ENCODE measurements at places on chromosomes 12 and 14. TPM values are rescaled to one million over a fixed set of nuclear protein-coding genes. Genes with fewer than 3 reads are reported as not detected.

Gene TEX52
- not detected for total RNA-seq

Gene PTGES3
- total RNA-seq: 132 TPM

Gene MUCL1
- total RNA-seq: not detected

Gene FSCB
- total RNA-seq: not detected

Gene HHIPL1
- total RNA-seq: 1.5 TPM

Gene GRIN2B
- not detected for total RNA-seq

Gene PLXNC1
- total RNA-seq: 3.0 TPM

Gene FOXG1
- not detected for total RNA-seq

Gene GPN3
- 24.7 TPM for total RNA-seq

Gene TUNAR
- not detected for total RNA-seq

Gene SLCO1B3
- total RNA-seq: not detected

Gene LMO3
- total RNA-seq: 3.8 TPM

Gene FAM186B
- total RNA-seq: 0.62 TPM

Gene MYBPC1
- total RNA-seq: 7.3 TPM

Gene DTD2
- 7.0 TPM for total RNA-seq

Gene RIMBP2
- not detected for total RNA-seq

Gene ERBB3
- 2.8 TPM for total RNA-seq

Gene COX8C
- total RNA-seq: 0.51 TPM

Gene A2ML1
- not detected for total RNA-seq

Gene NEDD1
- total RNA-seq: 13.7 TPM

Gene SYCP3
- total RNA-seq: not detected

Gene CHD8
- 27.0 TPM for total RNA-seq

Gene FBLN5
- total RNA-seq: 85.3 TPM

Gene SLCO1B1
- not detected for total RNA-seq

Measured in Right ventricle myocardium inferior (tissue), 1 donor.